ENCODE measurements at places on chromosomes 13 and 19.

GRCh38 chr13:40130871-40131636 lies 475.6 kb downstream of the COG6 start:
- DNase-seq, result peak; percentile 68

- DNase-seq, result no peak
These were observed 14.4 kb downstream of the CEACAM4 start for GRCh38 chr19:41612483-41612882.

DNA sequence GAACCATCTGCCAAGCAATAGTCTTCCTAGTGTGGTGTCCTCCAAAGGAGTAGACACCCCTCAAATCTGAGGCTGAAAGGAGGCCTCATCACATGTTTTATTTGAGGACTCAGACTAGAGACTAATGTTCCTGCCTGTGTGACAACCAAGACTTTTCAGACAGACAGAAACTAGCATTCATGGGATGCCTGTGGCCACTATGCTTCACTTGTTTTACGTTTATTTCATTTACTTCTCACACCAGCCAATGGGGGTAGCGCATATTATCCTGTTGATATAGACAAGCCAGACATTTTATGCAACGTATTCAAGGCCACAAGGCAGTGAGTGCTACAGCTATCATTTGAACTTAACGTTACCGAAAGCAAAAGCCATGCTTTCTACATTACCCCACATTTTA lies 391.7 kb upstream of the HTR2A start:
- peak; percentile 68 for DNase-seq

DNA sequence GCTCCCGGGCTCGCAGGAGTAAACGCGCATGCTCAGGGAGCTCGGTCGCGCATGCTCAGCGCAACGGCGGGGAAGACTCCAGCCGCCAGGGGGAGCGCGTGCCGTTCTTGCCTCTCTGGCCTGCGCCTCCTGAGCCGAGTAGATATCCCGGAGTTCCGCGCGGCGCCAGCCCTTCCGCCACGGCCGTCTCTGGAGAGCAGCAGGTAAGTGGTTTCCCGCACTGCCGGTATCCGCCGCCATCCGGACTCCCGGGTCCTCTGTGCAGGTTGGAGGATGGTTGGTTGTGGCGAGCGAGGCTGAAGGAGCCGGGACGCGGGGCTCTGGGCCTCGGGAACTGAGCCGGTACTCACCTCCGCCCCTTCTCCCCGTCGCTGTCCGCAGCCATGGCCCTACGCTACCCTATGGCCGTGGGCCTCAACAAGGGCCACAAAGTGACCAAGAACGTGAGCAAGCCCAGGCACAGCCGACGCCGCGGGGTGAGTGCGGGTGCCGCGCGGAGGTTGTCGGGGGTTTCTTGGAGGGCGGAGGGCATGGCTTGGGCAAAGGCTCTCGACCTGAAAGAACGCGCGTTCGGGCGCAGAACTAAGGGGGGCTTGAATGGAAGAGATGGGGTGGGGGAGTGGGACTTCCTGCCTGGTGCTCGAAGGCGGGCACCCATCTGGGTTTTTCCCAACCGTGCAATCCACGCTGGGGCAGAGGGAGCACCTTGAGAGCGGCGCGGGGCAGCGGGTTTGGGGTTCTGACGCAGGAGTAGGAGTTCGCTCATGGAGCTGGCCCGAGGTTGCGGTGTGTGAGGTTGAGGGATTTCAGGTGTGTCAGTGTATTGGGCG lies at the start of gene RPL36:
Gene RPL36 (plus strand): TSS at position 171 of the 830 bp plus-strand sequence. CDS start 213 bp downstream, at position 384.
- peak; percentile 96 for DNase-seq

DNA sequence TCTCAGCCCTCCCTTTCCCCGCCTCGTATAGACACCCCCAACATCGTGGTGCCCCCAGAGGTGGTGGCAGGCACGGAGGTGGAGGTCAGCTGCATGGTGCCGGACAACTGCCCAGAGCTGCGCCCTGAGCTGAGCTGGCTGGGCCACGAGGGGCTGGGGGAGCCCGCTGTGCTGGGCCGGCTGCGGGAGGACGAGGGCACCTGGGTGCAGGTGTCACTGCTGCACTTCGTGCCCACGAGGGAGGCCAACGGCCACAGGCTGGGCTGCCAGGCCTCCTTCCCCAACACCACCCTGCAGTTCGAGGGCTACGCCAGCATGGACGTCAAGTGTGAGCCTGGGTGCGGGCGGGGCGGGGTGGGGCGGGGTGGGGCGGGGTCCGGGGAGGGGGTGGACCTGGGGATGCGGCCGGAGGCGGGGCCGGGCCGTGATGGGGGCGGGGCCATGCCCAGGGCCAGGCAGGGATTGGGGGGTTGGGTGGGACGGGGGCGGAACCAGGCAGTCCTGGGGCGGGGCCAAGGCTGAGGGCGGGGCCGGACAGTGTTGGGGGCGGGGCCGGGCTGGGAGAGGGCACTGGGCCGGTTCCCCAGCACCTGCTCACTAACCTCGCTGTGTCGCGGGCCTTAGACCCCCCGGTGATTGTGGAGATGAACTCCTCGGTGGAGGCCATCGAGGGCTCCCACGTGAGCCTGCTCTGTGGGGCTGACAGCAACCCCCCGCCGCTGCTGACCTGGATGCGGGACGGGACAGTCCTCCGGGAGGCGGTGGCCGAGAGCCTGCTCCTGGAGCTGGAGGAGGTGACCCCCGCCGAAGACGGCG lies 7.8 kb downstream of the MAG start:
- DNase-seq, result no peak

DNA sequence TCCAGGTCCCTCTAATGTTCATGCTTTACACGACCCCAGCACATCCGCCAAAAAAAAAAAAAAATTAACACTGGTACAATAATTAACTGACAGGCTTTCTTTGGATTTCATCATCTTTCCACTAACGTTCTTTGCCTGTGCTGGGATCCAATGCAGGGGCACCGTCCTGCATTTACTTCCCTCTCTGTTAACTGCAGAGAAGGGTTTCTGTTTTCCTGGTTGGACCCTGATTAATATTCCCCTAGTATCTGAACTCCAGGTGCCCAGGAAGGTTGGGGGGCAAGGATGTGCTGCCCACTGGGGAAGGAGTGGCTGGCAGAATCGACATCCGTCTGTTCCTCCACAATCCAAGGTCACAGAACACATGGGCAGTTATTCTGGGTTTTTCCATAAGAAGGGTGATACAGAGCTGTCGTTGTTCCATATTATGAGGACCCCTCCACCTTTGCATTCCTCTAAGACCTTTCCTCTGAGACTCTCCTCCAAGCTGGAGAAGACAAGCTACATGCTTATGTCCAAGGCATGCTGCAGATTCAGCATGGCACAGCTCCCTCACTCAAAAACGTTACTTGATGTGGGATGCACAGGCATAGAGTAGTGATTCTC lies 4.5 kb upstream of the LAIR1 start:
- no peak for DNase-seq

DNA sequence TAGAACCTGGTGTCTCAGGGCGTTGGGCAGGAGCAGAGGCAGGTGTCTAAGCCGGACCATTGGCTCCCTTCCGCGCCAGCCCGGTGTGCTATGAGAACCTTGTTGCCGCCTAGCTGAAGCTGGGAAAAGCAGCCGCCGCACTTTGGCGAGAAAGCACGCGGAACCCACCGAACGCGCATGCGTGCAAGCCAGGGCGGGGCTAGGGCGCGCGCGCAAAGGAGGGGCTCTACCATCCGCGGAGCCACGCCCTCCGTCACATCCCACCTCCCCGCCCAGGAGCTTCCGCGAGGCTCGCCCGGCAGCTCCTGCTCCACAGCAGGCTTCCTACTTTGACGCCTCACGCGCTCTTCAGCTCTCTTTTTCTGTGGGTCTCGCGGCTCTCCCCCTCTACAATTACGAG lies 51.3 kb downstream of the WDR87 start:
- DNase-seq, result peak; percentile 70

- no peak for DNase-seq
These were observed 18.2 kb upstream of the GTF2F2 start for GRCh38 chr13:45102136-45102507.

GRCh38 chr13:20696073-20696472 lies 7.4 kb upstream of the IL17D start:
- no peak for DNase-seq

- peak; percentile 77 for DNase-seq
These were observed 22.8 kb upstream of the NDUFS7 start for GRCh38 chr19:1360818-1361461.

DNA sequence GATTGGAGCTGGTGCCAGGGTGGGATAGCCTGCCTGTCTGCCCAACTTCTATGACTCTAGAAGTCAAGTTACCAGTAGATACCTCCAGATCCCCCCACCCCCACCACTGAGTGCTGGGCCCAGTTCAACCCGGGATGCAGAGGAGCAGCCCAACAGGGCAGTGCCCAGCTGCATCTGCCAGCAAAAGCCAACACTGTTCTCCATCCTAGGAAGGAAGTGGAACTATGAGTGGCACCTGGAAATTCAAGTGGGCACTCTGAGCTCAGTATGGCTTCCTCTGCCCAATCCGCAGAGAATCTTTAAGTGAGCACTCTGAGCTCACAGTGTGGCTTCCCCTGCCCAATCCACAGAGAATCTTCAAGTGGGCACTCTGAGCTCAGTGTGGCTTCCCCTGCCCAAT lies 14.2 kb downstream of the TUBGCP3 start:
- no peak for DNase-seq

DNA sequence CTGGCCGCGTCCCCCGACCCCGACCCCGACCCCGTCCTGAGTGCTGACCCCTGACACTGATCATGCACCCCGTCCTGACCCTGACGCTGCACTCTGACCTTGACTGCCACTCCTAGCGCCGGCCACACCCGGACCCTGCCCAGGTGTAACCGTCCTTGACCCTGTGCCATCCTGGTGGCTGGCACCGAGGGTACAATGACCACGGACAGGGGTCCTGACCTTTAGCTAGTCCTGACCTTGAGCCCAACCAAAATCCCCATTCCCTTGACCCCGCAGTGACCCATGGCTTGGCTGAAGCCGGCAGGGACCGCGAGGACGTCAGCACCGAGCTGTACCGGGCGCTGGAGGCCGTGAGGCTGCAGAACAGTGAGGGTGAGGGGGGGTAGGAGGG lies 25.9 kb downstream of the CLEC4M start:
- no peak for DNase-seq

DNA sequence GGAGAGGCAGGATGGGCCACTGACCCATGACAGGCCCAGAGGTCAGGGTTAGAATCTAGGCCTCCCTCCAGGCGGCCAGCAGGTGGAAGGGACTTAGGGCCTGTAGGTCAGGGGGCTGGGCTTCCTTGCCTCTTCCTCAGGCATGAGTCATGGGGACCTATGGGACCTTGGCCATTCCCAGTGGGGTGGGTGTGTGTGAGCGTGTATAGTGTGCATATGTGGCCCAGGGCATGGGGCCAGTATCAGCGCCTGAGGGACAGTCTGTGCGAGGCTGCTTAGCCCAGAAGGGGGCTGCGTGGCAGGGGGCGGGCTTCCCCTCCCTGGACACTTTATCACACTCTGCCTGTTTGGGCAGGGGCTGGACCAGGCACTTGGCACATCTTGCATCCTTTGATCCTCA lies 13.3 kb downstream of the KCTD15 start:
- peak; percentile 45 for DNase-seq

GRCh38 chr13:43298816-43299215 lies 275.4 kb downstream of the DNAJC15 start:
- no peak for DNase-seq

GRCh38 chr13:23608701-23609413 lies 38.6 kb downstream of the TNFRSF19 start:
- DNase-seq, result peak; percentile 55

DNA sequence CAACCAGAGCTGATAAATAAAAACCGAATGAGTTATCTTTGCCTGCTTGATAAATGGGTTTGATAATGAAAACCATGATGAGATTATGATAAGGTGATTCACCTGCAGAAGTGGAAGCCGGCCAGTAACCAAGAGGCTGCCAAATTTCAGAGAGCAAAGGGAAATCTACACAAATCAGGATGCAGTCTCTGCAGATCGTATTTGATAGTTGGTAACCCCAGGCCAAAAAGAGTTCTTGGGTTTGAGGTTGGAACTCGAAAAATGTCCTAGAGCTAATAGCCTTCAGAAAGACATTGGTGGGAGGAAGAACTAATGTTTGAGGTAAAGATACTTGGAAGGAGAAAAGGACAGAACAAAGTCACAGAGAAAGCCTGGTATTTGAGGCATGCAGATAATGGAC lies 9.6 kb upstream of the LATS2 start:
- peak; percentile 74 for DNase-seq

DNA sequence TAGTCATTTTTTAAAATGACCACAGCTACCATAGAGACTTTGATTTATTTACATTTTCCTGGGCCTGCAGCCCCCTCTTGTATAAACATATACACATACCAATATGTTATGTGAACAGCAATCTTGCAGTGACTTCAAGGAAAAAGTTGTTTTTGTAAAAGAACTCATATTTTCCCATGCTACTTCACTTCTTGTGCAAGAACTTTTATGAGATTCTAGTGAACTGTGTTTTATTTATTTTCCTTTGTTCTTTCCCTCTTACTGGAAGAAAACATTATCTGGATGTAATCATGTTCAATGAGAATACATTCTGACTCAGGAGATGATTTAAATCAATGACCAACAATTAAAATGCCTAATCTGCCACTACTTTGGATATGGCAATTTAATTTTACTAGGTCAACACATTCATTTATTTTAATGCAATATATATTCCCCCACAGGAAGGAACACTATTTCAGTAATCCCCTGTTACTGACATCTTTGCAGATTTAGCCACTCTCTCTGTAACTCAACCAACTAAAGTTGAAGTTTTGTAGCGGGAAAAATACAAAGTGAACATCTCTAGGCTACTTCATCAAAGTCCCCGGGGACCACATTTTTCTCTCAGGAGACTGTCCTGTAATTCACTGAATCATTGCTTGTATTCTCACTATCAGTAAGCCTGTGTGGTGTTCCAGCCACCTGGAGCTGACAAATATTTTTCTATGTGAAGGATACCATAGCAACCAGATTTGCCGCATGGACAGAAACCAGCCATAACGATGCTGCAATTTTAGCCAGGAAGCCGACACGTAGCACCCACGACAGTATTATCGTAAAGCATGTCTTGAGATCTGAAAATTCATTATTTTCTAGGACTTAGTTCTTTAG lies 90.5 kb downstream of the STARD13 start:
- peak; percentile 97 for DNase-seq

GRCh38 chr19:7862413-7862951 lies 11.7 kb downstream of the PRR36 start:
- peak; percentile 52 for DNase-seq

DNA sequence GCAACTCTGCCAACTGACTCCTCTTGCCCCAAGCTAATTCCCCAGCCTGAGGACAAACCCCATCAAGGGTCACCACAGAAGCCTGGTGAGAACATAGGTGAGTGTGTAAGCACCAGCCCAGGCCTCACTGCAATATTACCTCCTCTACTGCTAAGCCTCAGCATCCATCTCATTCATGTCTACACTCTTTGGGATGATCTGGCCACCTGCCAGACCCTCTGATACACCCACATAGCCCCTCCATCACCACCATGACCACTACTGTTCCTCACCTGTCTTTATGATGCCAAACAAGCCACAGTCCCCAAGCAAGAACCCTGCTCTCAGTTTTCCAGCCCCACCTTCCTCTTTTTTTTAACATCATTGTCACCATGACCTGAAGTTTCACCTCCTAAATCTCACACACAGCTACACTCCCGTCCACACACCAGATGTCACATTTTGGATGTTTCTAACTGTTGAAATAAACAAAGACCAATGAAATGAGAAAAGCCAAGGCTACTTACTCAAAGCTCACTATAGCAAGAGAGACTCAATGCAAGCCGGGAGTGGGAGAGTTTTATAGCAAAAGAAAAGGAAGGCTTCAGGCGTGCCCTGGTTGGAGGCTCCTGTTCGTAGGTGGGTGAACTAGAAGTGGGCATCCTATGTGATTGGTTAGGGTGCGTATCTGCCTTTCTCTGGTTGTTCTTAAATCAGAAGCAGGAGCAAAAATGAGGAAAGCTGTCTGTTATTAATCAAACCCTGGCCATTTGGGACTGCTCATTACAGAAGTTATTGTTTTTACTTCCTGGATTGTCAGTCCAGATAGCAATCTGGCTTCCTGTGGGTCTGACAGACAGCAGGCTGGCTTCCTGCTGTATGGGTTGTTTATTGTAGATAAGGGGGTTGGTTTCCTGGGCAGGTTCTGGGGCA lies 2.0 kb downstream of the ZNF792 start:
- DNase-seq, result no peak

Measured in fibroblast of lung (primary cell).